ENCODE measurements at places on chromosomes 2 and 18. TPM values are rescaled to one million over a fixed set of nuclear protein-coding genes. Genes with fewer than 3 reads are reported as not detected.

The PRSS56 gene
- total RNA-seq: not detected

- peak; percentile 2 for DNase-seq
These were observed 46.9 kb upstream of the LAMA1 start for GRCh38 chr18:7164323-7165004.

DNA sequence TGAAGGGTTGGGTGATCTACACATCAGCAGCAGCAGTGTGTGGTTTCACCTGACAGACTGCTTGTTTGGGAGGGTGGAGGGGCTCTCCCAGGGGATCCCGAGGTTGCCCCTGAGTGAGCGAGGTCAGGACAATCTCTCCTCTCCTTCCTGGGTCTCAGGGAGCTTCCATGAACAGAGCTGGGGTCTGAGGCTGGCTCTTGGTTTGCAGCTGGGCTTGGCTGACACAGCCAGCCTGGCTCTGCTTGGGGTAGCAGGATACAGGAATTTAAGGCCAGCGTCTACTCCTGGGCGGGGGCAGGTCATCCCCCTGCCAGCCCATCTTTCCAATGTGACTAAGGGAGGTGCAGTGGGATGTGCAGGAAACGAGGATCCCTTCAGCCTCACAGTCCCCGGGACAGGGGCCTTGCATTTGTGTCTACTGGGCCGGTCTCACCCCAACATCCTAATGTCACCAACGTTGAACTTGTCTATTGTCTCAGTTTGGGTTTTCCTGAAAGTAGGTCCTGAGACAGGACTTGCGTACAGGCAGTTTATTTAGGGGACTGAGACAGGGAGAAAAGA, 262.6 kb upstream of the HDAC4 start:
- DNase-seq: no peak

The GALNT14 gene
- 1.1 TPM for total RNA-seq

The COL3A1 gene
- not detected for total RNA-seq

The CXCR1 gene
- total RNA-seq: not detected

The CASP8 gene
- 35.2 TPM for total RNA-seq

DNA sequence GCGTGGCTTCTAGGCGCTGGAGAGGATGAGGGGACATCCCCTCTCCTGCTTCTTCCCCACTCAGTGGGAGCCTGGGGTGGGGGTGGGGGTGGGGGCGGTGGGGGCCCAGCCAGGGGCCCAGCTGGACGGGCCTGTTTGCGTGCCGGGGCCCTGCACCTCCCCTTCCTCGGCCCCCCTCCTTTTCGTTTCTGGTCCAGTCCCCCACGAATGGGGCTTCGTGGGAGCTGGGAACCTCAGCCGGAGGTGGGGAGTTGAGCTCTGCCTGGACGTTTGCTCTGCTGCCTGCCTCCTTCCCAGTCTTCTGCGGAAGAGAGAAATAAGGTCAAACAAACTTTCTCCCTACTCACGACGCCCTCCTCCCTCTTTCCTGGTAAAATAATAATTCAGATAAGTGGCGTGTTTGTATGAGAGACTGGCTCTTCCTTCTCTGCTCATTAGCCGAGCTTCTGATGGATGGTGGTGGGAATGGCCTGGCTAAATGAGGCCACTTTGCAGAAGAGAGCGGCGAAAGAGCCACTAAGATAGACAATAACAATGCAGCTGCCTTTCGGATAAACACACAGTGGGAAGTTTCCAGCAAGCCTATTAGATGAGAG, 782 bp downstream of the MTA3 start:
- DNase-seq: peak; percentile 20

DNA sequence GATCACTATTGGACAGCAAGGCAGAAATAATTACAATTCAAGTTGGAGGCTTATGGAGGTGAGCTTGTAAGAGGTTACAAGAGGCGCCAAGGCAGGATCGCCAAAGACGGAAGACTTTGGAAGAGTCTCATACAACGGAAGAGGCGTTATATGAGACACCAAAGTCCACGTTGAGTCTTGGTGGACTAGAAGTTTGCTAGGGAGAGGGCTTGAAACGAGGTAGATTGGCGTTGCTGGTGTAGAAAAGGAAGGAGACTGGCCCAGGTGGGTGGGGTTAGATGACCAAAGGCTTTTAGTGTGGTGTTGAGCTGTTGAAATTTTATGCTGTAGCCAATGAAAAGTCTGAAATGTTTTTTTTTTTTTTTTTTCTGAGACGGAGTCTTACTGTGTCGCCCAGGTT, 1.4 kb downstream of the MSH2 start:
- no peak for DNase-seq

DNA sequence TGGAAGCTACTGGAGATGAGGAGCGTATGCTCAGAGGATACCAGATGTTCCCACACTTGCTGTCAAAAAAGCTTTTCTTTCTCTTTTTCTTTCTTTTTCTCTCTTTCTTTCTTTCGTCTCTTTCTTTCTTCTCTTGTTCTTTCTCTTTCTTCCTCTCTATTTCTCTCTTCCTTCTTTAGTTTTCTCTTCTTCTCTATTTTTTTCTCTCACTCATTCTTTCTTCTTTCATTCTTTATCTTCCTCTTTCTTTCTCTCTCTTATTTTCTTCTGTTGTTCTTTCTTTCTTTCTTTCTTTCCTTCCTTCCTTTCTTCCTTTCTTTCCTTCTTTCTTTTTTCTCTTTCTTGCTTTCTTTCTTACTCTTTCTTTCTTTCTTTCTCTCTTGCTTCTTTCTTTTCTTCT, 457.6 kb downstream of the CMPK2 start:
- DNase-seq: no peak

- no peak for DNase-seq
These were observed 686.1 kb downstream of the KCNJ3 start for GRCh38 chr2:155384555-155385123.

The HTR2B gene
- not detected for total RNA-seq

DNA sequence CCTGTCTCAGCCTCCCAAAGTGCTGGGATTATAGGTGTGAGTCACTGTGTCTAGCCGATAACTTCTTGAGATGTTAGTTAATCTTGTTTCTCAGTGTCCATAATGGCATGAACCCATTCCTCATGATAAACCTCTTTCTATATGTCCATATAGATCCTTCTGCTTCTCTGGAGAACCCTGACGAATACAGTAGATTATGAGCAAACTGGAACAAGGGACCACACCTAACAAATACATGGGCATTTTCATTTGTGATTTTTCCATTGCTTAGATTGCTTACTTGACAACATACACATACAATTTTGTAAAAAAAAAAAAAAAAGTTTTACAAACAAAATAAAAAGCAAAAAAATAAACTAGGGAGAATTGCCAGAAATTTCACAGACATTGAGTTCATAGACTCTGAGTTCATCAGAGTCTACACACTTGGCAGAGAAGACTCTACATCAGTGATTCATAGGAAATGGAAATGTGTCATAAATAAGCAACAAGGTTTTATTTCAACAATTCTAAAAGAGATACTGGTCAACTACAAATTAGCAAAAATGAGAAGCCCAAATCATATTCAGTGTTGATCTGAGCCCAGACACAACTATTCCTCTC, 96.7 kb downstream of the GALR1 start:
- DNase-seq: no peak

DNA sequence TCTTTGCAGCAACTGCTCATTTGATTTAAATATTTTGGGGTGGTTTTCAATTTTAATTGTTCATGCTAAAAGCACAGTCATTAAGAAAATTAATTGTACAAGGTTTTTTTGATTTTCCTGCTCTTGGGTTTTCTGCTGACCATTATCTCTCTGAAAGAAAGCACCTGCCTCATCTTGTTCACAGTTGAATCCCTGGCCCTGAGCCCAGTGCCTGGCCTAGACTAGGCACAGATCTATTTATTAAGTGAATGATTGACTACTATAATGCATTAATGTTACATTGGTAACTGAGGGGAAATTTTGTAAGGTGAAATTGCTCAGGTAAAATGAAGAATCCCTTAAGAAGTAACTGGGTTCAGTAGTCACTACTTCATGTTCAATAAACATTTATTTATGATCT, 22.0 kb downstream of the IL1RL2 start:
- no peak for DNase-seq

- no peak for DNase-seq
These were observed 60.6 kb downstream of the SCN1A start for GRCh38 chr2:166067229-166067628.

The FOXD4L1 gene
- not detected for total RNA-seq

DNA sequence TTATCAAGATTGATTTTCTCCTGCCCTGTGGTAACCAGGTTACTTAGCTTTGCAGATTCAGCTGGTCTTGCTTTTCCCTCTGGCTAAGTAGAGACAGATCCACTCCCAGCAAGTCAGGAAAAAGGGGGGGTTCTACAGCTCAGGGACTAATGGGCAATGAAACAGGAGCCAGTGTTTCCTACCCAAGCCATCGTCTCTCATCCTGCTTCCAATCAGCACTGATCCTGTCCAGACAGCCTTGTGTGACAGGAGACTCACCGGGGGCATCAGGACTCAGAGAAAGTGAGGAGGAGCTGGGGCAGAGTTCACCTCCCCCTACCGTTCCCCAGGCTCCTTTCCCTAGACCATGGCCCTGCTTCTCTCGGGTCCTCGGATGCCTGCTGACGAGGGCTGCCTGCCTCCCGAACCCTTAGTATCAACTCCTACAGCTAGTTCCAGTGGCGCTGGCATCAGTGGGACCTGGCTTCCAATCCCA, 307.6 kb downstream of the ALK start:
- DNase-seq: no peak

DNA sequence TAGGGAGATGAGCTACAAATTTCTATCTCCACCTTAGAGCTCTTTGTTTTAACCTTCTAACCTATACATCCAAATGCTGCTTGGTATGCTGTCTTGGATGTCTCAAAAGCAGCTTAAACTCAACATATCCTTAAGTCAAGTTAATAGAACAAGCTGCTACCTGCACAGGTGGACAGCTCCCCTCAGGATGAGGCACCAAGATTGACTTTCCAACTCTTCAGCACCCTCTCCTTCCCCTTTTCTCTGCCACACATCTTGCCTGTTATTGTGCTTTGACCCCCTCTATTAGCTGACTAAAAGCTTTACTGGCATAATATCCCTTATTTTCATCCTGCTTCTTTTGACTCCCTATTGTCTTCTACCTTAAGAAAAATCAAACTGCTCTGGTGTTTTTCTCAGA, 448.1 kb upstream of the MEX3C start:
- DNase-seq: no peak

The ACTG2 gene
- total RNA-seq: 0.11 TPM

DNA sequence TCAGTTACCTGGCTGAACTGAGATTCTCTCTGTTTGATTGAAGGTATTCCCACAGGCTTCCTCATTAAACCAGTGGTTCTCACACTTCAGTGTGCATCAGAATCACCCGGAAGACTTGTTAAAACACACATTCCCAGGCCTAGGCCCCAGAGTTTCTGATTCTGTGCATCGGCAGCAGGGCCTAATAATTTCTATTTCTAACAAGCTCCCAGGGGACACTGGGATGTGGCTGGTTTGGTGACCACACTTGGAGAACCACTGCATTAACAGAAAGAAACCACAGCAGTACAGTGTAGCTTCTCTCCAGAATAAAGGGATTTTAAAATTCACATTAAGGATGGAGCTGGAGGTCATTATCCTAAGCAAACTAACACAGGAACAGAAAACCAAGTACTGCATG, 6.5 kb downstream of the MRO start:
- no peak for DNase-seq

DNA sequence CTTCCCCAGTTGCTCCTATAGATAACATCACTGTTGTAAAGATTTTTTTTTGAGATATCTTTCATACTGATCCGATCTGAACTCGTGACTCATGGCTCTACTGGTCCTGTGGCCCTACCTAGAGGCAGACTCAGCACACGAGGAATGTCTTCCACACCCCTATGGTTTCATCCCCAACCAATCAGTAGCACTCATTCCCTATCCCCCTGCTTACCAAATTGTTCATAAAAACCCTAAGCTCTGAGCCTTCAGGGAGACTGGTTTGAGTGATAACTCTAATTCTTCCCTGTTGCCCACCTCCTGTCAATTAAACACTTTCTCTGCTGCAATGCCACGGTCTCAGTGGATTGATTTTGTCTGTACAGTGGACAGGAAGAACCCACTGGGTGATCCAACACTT, 4.2 kb upstream of the SAP130 start:
- DNase-seq: no peak

DNA sequence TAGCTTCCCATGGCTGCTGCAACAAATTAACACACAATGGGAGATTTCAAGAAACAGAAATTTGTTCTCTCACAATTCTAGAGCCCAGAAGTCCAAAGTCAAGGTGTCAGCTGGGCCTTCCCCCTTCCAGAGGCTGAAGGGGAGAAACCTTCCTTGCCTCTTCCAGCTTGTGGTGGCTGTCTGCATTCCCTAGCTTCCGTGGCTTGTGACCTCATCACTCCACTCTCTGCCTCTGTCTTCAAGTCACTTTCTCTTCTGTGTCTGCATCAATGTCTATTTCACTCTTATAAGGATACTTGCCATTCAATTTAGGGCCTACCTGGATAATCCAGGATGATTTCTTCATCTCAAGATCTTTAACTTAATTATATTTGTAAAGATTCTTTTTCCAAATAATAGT, 16.8 kb upstream of the SRBD1 start:
- DNase-seq: no peak

DNA sequence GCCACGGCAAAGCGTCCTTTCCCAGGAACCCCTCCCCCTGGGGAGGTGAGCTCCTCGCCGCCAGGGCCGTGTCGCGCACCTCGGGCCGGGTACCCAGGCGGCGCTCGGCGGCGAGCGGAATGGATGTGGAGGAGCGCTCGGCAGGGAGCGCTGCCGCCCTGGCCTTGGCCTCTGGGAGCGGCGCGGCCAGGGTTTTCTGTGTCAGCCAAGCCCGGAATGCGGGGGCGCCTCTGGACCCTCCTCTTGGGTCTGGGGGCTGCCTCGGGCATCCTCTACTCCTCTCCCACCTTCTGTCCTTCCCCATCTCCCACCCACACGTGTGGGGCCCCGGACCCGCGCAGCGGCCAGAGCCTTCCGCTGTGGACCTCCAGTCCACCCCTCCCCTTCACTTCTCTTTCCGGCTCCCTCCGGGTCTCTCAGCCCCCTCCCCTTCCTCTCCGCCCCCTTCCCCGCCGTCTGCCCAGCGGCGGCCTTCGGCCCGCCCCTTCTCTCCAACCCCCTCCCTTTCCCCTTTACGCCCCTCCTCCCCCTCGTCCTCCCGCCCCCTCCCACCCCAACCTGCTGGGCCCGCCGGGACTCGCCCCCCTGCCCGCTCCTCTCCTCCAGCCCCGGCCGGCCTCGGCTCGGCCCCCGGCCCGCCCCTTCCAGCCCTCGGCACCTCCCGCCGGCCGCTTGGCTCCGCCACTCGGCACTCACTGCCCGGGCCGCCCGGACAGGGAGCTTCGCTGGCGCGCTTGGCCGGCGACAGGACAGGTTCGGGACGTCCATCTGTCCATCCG, at the start of gene MERTK:
Gene MERTK, plus strand, starts transcription at position 684 of the 779 bp plus-strand sequence. CDS start 129 bp downstream, outside the sequence.
- DNase-seq: peak; percentile 64

Data from activated CD8-positive, alpha-beta T cell treated with anti-CD3 and anti-CD28 coated beads for 36 hours (primary cell).